GM23248 (cell line): ENCODE measurements at places on chromosomes 2 and 18. TPM values are rescaled to one million over a fixed set of nuclear protein-coding genes. Genes with fewer than 3 reads are reported as not detected.

SLC4A5 gene
- polyA plus RNA-seq = 0.35 TPM in 1 of 2 replicates, not detected in the other

CEBPZOS gene
- polyA plus RNA-seq = 37.7 and 39.9 TPM in 2 replicates

CCDC178 gene
- not detected in 2 replicates for polyA plus RNA-seq

RAB6C gene
- polyA plus RNA-seq = not detected in 2 replicates

PXDN gene
- 222 and 235 TPM in 2 replicates for polyA plus RNA-seq

BCL11A gene
- 8.9 and 9.6 TPM in 2 replicates for polyA plus RNA-seq

CIAO1 gene
- 69.3 and 71.1 TPM in 2 replicates for polyA plus RNA-seq

SIX2 gene
- polyA plus RNA-seq = 0.19 and 0.22 TPM in 2 replicates

TIA1 gene
- polyA plus RNA-seq = 30.7 and 36.8 TPM in 2 replicates

CCDC74B gene
- 8.0 and 10.8 TPM in 2 replicates for polyA plus RNA-seq

DPP10 gene
- not detected in 2 replicates for polyA plus RNA-seq

MC5R gene
- polyA plus RNA-seq = not detected in 2 replicates

CYP27C1 gene
- 0.70 and 0.73 TPM in 2 replicates for polyA plus RNA-seq

LRATD1 gene
- polyA plus RNA-seq = 0.86 and 1.3 TPM in 2 replicates

ST6GAL2 gene
- polyA plus RNA-seq = 0.04 TPM in 1 of 2 replicates, not detected in the other

MAP2 gene
- polyA plus RNA-seq = 1.1 and 1.3 TPM in 2 replicates

TLX2 gene
- not detected in 2 replicates for polyA plus RNA-seq

PPIL3 gene
- polyA plus RNA-seq = 37.8 and 41.6 TPM in 2 replicates

CGREF1 gene
- polyA plus RNA-seq = 17.2 and 17.8 TPM in 2 replicates

TUBA3D gene
- not detected in 2 replicates for polyA plus RNA-seq

HJURP gene
- polyA plus RNA-seq = 13.5 and 13.9 TPM in 2 replicates

TSPYL6 gene
- polyA plus RNA-seq = not detected in 2 replicates

MYOM1 gene
- polyA plus RNA-seq = 0.42 and 0.64 TPM in 2 replicates

MTCL1 gene
- 7.8 and 10.3 TPM in 2 replicates for polyA plus RNA-seq

CUL3 gene
- polyA plus RNA-seq = 22.5 and 24.7 TPM in 2 replicates

SERPINB10 gene
- polyA plus RNA-seq = not detected in 2 replicates

NT5DC4 gene
- not detected in 2 replicates for polyA plus RNA-seq

C2orf72 gene
- polyA plus RNA-seq = not detected in 2 replicates

HAAO gene
- 0.36 TPM in 1 of 2 replicates, not detected in the other for polyA plus RNA-seq

HTR2B gene
- polyA plus RNA-seq = 0.15 TPM in 1 of 2 replicates, not detected in the other

DOK6 gene
- polyA plus RNA-seq = 1.1 and 1.5 TPM in 2 replicates

C2orf78 gene
- polyA plus RNA-seq = not detected in 2 replicates

ANKRD29 gene
- 8.0 and 8.9 TPM in 2 replicates for polyA plus RNA-seq

SLC11A1 gene
- polyA plus RNA-seq = 0.13 and 0.16 TPM in 2 replicates

UGT1A3 gene
- polyA plus RNA-seq = not detected in 2 replicates

VIT gene
- 0.31 TPM in 1 of 2 replicates, not detected in the other for polyA plus RNA-seq

DGKD gene
- 2.7 and 3.9 TPM in 2 replicates for polyA plus RNA-seq

COL4A4 gene
- 0.36 and 0.66 TPM in 2 replicates for polyA plus RNA-seq

TMEM37 gene
- 0.53 and 1.5 TPM in 2 replicates for polyA plus RNA-seq

CDK15 gene
- polyA plus RNA-seq = 0.88 and 1.7 TPM in 2 replicates

CD8A gene
- polyA plus RNA-seq = not detected in 2 replicates

ATP6V1B1 gene
- polyA plus RNA-seq = 0.60 TPM in 1 of 2 replicates, not detected in the other

TGFA gene
- 9.2 and 9.7 TPM in 2 replicates for polyA plus RNA-seq

ASB1 gene
- polyA plus RNA-seq = 31.5 and 35.3 TPM in 2 replicates

LAMA1 gene
- polyA plus RNA-seq = 2.8 and 3.1 TPM in 2 replicates

CTDSP1 gene
- polyA plus RNA-seq = 28.5 and 31.0 TPM in 2 replicates

CNGA3 gene
- 0.20 and 0.30 TPM in 2 replicates for polyA plus RNA-seq

HES6 gene
- 0.76 and 1.3 TPM in 2 replicates for polyA plus RNA-seq

WNT6 gene
- polyA plus RNA-seq = not detected in 2 replicates
